A549 (cell line): ENCODE measurements at places on chromosomes 7 and 10.

GRCh38 chr7:130096243-130096827 lies 26.0 kb downstream of the KLHDC10 start:
- DNase-seq, result no peak

GRCh38 chr10:63257778-63258177 lies 124.7 kb downstream of the NRBF2 start:
- DNase-seq, result no peak

DNA sequence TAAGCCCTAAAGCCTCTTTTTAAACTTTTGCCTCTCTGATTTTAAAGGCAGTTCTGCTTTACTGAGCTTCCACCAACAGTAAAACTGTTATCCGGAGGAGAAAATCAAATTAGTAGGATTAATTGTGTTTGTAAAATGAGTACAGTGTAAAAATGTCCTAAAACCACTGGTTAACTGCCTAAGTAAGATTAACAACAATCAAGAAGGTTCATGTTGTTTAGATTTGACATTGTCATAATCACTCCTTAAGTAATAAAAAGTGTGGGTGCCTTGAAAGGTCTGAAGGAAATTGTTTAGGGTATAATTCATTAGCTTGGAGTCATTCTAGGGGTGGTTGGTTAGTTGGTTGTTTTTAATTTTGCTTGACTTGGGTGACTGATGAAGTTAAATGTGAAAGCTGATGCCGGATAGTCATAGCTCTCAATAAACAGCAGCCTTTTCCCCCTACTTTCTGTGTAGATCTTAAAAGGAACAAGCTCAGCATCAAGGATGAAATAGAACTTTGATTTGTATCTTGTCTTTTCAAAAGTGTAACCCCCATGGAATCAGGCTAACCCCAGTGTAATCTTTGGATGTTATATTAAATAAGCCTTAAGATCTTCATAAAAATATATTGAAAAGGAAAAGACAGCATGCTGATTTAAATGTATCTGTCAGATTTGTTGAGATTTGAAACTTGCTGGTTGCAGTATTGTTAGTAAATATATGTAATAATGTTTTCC lies 148.3 kb downstream of the ARID5B start:
- no peak for DNase-seq

- DNase-seq, result peak; percentile 63
These were observed 190.9 kb downstream of the REEP3 start for GRCh38 chr10:63711867-63712716.

DNA sequence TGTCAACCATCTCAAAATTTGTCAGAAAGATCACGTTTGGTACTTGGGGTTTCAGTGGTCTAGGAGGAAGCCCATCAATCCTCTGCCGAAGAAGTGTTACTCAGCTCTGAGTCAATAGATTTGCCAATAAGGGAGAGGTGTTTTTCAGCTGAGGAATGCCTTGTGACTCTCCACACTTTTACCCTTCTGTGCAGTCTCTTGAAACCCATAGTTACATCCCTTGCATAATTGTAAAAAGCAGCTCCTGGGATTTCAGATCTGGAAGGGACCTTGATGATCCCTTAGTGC lies 47.5 kb downstream of the INSYN2A start:
- peak; percentile 57 for DNase-seq

DNA sequence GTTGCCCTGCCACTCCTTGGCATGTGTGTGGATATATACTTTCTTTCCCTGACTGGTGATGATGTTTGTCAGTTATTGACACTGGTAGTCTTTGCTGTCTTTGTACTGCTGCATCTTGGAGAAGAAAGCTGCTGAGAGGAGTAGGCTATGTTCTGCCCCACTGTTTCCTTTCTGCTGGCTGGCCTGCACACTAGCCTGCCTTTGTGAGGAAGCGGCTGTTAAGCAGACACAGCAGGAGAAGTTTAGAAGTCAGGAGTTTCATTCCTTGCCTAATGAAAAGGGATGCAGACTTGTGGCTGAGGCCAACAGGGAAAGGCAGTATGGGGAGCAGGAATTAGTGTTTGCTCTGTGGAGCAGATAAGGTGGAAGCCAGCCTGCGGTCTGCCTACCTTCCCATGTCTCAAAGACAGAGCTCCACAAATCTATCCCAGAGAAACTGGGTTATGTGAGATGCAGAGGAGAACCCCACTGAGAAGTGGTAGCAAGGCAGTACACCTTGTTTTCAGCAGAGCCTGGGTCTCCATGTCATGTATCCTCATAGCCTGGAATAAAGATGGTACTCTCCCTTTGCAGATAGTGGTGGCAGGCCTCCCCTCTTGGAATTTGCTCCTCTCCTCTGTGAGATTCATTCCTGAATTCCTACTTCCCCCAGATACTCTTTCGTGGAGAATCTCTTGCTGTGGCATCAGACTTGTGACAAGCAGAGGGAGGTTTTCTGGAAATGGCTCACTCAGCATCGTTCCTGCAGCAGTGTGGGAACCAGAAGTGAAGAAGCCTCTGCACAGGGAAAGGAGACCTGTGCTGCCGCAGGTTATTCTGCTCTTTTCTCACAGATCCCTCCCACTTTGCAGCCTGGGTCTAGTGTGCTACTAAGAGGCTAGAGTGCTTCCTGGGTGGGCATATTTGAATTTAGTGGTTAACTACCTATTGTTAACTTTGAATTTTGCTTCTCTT lies 130.2 kb downstream of the LRRC4 start:
- no peak for DNase-seq

DNA sequence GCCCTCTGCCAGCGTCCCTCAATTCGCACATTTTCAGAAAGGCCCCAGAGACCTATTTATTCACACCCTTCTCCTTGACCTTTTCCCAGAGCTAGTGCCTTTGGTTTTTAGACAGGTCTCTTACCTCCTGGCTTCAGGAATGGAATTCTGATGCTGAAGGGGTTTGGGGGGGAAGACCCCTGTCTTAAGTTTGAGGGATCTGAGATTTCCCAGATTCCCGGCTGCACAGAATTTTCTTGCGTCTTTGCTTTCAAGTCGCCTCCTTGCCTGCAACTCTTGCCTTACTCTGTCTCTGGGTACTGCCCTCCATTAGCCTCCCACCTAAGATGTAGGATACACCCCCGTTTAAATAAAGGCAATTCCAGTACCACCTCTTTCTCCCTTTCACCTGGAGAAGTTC lies 1.9 kb downstream of the GATA3 start:
- no peak for DNase-seq

- DNase-seq, result peak; percentile 35
These were observed 254.3 kb upstream of the CACNA2D1 start for GRCh38 chr7:82697897-82698296.

DNA sequence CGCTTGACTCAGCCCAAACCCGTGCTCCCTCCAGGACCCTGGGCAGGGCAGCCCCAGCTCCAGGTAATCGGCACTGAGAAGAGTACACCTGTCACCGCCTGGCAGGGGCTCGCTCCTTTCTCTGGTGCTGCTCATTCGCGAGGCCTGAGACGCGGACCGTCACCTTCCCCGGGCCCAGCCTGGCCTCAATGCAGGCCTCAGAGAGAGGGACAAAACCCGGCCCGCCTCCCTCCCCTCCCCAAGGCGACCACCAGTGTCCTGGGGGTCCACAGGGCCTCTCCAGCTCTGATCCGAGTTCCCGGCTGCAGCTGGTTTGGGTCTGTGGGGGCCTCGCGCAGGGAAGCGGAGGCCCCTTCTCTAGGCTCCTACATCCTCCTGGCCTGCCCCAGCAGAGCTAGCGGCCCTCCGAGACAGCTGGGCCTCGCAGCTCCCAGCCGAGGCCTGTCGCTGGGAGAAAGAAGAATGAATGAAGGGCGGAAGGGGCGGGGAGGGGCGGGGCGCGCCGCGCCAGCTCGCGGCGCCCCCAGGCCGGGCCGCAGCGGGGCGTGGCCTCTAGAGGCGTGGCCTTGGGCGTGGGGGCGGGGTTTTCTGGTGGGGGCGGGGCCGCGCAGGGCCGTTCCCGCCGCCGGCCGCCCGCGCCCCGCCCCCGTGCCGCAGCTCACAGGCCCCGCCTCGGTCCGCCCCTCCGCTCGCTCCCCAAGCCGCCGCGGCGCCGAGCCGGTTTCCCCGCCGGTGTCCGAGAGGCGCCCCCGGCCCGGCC lies at the start of gene LIMK1:
Gene LIMK1, plus strand, starts transcription at position 688 of the 760 bp plus-strand sequence. CDS start 187 bp downstream, outside the sequence.
- peak; percentile 75 for DNase-seq

GRCh38 chr7:36979810-36980248 lies 255.5 kb upstream of the AOAH start:
- DNase-seq, result no peak

GRCh38 chr10:43863859-43864591 lies 215.3 kb upstream of the ZNF32 start:
- DNase-seq, result peak; percentile 50

DNA sequence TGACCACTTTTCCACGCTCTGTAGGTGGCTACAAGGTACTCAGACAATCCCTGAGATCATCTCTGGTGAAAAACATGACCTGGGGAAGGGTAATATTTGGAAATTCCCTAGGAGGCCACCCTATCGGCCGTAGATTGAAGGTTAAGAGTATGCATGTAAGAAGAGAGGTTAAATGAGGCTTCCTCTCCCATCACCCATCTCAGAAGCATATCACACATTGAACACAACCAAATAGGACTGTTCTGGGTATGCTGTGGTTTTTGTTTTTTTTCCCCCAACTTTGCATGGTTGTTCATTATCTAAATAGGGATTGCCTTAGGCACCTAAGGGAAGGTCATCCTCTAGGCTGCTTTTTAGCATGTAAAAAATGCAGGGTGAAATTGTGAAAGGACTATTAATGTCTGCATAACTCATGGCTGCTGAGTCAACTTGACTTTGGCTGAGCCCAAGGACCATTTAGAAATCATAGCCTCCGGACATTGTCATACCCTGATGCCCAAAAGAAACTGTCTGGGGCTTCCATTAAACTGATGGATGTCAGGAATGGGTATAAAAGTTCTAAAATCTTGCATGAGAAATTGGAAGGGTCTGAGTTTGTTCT lies 24.7 kb upstream of the ST8SIA6 start:
- DNase-seq, result no peak

DNA sequence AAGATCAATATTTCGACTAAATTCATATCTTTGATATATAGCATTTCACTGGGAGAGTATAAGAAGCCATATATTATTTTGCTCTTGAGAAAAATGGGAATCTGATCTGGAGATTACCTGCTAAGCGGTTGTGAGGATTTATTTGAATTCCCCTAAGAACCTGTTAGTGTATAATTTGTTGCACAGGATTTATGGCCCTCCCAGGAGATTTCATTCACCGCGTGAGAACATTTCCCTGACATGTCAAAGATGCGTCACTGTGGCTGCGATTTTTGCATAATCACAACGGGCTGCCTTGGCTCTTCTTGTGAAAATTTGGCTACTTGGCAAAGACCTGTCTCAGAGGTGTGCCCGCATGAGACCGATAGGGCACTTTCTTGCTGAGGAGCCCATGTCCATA lies 184.7 kb upstream of the PFKP start:
- DNase-seq, result no peak

GRCh38 chr7:110839866-110840265 lies 251.1 kb upstream of the LRRN3 start:
- DNase-seq, result peak; percentile 32

GRCh38 chr7:132353936-132354335 lies 222.3 kb downstream of the PLXNA4 start:
- no peak for DNase-seq

- no peak for DNase-seq
These were observed 179.0 kb upstream of the ADO start for GRCh38 chr10:62625484-62625883.

DNA sequence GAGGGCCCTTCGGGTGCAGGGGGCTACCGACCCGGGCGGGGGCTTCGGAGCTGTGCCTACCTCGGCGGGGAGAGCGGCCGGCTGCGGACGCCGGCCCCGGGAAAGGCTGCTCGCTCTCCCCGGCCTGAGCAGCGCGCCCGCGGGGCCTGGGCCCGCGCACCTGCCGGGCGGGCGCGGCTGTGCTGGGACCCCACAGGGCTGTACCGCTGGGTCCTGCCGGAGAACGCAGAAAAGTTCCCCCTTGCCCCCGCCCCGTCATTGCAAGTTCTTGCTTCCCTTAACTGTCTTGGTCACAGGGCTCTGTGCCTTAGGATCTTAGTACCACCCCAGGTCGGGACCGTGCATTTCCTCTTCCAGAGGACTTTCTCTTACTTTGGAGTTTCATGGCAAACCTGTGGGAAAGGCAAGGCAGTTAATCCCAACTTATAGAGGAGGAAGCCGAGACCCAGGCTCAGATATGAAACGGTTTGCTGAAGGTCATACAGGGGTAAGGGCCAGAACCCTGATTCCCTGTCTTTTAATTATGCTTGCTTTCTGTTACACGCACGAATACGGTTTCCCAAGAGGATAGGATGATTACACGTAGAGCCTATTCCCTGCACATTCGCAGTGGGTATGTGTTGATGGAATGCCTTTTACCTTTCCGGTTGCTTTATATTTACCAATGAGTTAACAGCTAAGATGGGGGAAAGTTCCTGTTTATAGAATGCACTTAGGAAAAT lies 652 bp downstream of the PCGF5 start:
- DNase-seq, result peak; percentile 46

DNA sequence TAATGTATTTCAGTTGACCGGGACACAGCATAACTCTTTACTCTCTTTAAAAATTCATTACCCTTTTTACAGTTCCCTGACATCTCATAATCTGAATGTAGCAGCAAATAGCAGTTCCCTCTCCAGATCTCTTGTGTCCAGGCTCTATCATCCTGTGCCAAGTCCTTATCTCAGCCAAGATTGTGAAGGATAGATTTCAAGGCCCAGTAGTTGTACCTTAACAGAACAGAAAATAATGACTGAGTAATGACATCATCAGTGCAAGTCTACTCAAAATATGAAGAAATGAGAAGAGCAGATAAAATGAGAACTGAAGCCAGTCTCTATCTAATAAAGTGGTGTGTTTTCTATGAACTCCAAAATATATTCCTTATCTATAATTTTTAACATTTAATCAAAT lies 92.6 kb downstream of the TFEC start:
- DNase-seq, result no peak

DNA sequence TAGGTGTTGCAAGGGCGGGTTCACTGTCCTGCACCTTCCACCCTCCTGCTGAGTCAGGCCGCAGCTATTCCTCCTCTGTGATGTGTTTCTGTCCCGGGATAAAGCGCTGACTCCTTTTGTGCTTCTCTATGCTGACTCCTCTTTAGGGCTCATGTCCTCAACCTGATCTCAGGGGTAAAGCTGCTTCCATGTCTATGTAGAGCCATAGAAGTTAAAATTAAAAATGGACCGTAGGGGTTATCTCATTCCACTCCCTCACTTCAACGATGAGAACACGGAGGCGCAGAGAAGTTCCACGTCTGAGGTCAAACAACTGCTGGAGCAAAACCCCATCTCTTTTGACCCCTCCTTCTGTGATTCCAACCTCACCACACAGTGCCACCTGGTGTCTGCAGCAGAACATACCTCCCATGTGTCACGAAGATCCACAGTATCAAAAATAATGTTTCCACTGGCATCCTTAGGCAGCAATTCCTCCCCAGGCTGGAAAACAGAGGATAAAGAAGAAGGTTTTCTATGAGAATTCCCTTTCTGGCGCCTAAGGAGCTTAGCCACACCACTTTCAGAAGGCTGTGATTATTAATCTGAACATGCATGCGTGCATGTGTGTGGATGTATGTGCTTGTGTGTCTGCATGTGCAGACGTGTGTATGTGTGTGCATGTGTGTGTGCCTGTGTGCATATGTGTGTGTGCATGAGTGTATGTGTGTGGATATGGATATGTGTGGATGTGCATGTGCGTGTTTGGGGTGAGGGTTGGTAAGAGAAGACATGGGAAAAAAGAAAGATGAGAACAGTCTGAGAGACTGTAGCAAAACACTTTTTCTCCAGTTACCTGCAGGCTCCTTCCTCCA lies 81.2 kb upstream of the UCN3 start:
- peak; percentile 60 for DNase-seq
